Retinal pigment epithelial cell (primary cell): ENCODE measurements at places on chromosomes 7 and 10.
A peak's percentile ranks its signal among the peaks of the same experiment; 100 is the strongest.

DNA sequence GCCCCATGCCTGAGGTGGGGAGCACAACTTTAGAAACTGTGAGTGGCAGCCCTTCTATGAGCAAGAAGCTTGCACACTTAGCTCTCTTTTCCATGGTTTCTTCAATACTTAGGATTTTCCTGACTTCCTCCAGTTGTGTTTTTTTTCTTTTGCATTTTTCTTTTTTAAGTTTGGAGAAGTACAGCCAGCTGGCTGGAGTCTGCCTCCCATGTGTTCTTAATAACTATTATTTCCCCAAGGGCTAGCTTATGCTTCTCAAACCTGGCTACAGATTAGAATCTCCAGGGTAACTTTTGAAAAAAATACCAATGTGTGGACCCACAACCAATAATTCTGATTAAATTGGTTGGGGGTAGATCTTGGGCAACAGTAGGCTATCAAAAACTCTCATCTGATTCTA lies 37.4 kb upstream of the MEOX2 start:
- DNase-seq, result no peak

- no peak for DNase-seq
These were observed 15.3 kb upstream of the LIPA start for GRCh38 chr10:89266721-89267453.

- DNase-seq, result no peak
These were observed 56.2 kb downstream of the ARHGAP22 start for GRCh38 chr10:48548531-48549135.

DNA sequence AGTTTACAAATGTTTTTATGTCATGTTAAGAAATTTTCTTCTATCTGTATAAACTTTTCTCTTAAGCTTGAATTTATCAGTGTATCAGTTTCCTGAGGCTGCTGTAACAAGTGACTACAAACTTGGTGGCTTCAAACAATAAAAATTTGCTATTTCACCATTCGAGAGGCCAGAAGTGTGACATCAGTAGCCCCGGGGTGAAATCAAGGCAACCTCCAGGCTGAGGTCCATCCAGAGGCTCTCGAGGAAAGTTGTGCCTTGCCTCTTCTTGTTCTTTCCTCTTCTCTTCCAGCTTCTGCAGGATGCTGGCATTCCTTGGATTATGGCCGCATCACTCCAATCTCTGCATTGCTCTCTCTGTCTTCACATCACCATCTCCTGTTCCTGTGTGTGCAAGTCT lies 6.5 kb upstream of the BEND7 start:
- no peak for DNase-seq

DNA sequence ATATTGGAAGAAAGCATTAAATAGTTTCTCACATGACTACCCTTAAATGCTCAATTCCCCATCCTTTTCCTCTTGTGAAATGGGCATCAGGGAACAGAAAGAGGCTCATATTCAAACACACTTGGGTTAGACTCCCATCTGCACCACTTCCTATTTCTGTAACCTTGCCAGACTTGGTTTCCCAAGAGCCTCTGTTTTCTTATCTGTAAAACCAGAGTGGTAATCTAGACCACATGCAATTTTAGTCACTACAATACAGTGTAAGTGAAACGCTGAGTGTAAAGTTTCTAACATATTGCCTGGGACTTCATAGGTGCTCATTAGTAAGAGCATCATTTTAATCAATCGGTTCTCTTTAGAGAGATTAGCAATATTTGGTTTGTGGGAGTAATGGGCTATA lies 136.3 kb downstream of the SORCS1 start:
- DNase-seq, result no peak

- peak; percentile 51 for DNase-seq
These were observed 384.1 kb upstream of the CNTNAP2 start for GRCh38 chr7:145732521-145732920.

- DNase-seq, result peak; percentile 63
These were observed 250.3 kb downstream of the SNX13 start for GRCh38 chr7:17690030-17690429.

DNA sequence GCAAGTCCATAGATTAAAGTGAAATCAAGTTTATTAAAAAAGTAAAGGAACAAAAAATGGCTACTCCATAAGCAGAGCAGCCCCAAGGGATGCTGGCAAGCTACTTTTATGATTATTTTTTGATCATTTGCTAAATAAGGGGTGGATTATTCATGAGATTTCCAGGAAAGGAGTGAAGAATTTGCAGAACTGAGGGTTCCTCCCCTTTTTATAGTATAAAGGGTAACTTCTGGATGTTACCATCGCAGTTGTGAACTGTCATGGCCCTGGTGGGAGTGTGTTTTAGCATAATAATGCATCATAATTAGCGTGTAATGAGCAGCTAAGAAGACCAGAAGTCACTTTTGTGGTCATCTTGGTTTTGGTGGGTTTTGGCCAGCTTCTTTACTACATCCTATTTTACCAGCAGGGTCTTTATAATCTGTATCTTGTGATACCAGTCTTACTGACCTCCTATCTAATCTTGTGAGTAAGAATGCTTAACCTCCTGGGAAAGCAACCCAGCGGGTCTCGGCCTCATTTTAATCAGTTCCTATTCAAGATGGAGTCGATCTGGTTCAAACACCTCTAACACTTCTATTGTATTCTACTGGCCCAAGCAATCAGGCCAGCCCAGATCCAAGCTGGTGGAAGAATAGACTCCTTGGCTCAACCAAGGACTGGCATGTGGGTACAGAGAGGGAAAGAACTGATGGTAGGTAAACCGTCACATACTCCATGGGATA lies 87.9 kb upstream of the NPSR1 start:
- no peak for DNase-seq

GRCh38 chr7:2217206-2217605 lies 15.5 kb downstream of the MAD1L1 start:
- DNase-seq, result no peak

DNA sequence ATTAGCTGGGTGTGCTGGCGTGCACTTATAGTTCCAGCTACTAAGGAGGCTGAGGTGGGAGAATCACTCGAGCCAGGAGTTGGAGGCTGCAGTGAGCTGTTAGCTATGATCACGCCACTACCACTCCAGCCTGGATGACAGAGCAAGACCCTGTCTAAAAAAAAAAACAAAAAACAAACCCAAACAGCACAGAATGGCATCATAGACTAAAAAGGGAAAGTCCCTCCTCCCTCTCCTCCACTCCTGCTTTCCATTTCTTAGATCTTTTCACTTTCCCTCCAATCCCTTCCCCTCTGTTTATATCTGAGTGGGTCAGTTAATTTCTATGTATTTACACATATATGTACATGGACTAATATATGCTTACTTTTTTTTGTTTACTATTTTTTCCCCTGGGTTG lies 10.4 kb upstream of the PIP4K2A start:
- DNase-seq, result no peak

GRCh38 chr7:132531562-132531961 lies 44.7 kb downstream of the PLXNA4 start:
- DNase-seq, result no peak

- DNase-seq, result no peak
These were observed 69.8 kb downstream of the PRKAG2 start for GRCh38 chr7:151806952-151807775.

- DNase-seq, result no peak
These were observed 335.8 kb downstream of the FRMD4A start for GRCh38 chr10:13994932-13995331.

GRCh38 chr7:135930565-135931461 lies 46.3 kb downstream of the MTPN start:
- peak; percentile 19 for DNase-seq

GRCh38 chr7:137958470-137959431 lies 43.1 kb downstream of the CREB3L2 start:
- no peak for DNase-seq

DNA sequence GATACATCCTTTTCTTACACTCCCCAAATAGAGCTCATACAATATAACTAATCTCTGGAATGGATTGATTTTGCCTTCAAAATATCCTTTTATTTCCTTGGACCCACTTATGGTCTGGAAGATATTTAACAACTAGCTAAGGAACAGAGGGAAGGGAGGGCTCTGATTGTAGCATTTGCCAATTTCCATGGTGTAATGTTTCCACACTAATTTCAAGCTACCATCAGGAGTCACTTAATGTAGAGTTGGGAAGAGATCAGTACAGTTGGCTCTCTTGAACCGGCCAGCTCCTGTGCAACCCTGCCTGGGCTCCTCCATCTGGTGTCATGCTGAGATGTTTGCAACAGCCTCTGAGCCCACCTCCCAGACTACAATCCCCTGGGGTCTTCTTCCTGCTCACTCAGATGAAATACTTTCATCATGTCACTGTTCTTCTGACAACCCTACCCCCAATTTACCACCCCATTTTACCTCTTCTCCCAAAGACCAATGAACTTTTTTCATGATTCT lies 8.0 kb upstream of the IL6 start:
- no peak for DNase-seq

- DNase-seq, result no peak
These were observed 391.7 kb upstream of the FZD8 start for GRCh38 chr10:36033808-36034207.

DNA sequence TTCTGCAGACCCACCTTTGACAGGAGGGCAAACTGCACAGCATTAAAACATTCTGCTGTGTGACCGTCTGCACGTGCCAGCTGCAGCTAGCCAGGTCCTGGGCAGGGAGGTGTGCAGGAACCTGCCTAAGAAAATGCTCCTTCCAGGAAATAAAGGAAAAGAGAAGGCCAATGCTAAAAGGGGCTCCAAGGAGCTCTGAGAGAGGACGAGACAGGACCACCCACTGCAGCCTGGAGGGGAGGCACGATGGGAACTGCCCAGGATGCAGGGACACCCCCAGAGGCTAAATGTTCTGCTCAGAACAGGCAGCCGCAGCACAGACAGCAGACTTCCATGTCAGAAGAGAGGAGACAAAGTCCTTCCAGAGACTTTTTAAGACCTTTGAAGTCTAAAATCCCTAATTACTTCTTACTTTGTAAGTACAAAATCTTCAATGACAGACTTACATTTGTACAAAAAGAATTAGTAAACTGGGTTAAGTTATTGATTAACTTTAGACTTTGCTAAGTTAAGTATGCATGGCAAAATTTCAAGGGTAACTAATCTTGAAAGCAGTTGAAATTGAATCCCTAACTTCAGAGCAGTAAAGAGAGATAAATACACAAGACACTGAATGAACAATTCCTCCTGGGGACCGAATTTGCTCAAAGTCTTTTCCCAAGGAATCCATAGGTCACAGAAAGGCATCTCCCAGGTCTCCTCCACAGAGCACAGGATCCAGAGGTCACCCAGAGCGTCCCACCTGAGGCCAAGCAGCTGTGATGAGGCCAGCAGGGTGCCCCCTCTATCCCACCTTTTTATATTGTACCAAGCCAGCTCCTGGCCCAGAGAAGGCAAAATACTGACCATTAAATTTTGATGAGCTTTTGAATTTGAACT lies 21.5 kb downstream of the HSPA12A start:
- DNase-seq, result no peak

GRCh38 chr10:26199841-26200240 lies 16.7 kb upstream of the GAD2 start:
- DNase-seq, result no peak

GRCh38 chr10:75976681-75977080 lies 545.3 kb downstream of the LRMDA start:
- no peak for DNase-seq

DNA sequence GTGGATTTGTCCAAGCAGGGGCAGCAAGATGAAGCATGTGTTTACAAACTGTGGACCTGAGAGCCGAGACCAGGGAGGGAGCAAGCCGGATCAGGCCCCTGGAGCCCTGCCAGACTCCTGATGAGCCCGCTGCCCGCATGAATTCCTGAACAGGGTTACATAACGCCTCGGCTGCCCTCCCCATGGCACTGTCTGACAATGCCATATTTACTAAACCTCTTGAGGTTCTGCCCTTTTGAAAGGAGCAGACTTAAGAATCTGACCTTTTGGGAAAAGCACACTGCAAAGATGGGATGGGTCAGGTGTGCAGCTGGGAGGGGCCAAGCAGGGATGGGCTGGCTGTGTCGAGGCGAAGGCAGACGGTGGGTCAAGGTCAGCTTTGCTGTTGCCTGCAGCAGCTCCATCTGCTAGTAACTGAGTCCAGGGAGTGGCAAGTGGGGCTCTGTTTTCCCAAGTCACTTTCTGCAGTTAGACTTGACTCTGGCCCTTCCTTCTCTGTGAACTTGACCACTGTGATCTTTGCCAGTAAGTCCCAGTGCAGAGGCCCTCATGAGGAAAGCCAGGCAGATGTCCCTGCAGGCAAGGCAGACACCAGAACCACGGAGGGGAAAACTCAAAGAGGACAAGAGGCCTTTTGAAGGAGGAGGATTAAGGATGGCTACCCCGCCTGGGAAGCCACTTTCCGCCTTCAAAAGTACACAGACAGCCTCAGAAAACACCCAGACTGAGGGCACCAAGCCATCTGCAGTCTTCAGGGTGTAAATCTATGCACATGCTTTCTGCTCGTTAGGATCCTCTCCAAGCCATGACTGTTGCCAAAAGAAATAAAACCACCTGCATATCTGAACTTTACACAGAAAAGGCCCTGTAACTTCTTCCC lies 175.8 kb downstream of the TNS3 start:
- DNase-seq, result peak; percentile 85

DNA sequence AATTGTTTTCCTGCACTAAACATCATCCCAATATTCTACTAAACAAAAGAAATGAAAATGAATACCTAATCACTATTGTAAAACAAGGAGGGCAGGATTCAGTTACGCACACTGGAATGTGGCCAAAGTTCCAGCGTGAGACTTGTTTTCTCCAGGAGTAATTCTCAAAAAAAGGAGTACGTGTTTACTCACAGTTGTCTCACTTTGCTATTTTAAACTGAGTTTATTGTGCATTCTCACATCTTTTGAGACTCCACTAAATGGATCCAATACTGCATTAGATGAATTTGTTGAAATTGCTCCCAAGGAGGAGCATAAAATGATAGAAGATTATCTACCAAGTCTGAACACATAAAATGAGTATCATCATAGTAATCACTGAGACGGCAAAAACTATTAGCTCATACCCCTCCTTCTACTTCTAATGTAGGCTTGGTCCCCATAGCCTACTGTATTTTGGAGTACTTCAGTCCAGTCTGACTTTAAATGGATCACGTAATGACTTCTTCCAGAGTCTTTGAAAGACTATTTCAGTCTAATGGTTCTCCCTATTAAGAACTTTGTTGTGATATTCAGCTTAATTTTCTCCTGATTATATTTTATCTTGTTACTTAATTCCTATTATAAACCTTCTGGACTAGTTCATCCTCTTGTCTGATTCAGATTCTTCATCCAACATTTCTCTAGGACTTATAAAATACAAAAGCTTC lies 3.8 kb downstream of the GRM3 start:
- DNase-seq, result no peak

GRCh38 chr7:51006483-51007235 lies 224.0 kb upstream of the GRB10 start:
- no peak for DNase-seq

DNA sequence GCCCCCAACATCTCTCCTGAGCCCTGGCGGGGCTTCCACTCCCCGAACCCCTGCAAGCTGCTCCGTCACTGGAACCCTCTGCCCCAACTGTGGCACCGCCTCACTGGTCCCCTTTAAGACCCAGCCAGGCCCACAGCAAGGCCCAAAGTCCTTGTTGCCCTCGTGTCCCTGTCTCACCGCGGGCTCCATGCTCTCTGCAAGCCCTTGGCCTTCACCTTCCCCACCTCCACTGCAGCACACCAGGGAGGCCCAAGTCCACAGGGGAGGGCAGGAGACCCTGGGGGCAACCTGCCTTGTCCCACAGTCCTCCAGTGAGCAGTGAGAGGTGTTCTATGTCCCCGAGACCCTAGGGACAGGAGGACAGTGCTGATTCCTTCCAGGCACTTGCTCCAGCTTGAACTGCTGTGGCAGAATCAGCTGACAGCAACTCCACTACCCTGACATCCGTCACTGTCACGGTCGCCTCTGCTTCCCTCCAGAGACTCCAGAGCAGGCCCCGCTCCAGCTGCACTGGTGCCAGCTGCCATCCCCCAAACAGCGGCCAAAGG lies 105.3 kb downstream of the CYTH3 start:
- no peak for DNase-seq
